ENCODE measurements at places on chromosomes 1 and 21. TPM values are rescaled to one million over a fixed set of nuclear protein-coding genes. Genes with fewer than 3 reads are reported as not detected.
A peak's percentile ranks its signal among the peaks of the same experiment; 100 is the strongest.

The RHBDL2 gene
- 0.69 TPM for total RNA-seq

The PPIAL4G gene
- not detected for total RNA-seq

The LHX8 gene
- not detected for total RNA-seq

The OR2T11 gene
- not detected for total RNA-seq

The SPRR3 gene
- not detected for total RNA-seq

The ATP5PB gene
- total RNA-seq: 234 TPM

The GRIK1 gene
- total RNA-seq: 7.9 TPM

The SGIP1 gene
- 0.58 TPM for total RNA-seq

- no peaks in the 10 kb centered on the region for H3K27me3 ChIP-seq
- no peaks in the 10 kb centered on the region for H3K4me1 ChIP-seq
- no peak for DNase-seq
- H3K4me3 ChIP-seq: no peak overlapping the region
- H3K27ac ChIP-seq: no peak overlapping the region
Measured at GRCh38 chr1:150021191-150021694, 10.7 kb upstream of the OTUD7B start.

DNA sequence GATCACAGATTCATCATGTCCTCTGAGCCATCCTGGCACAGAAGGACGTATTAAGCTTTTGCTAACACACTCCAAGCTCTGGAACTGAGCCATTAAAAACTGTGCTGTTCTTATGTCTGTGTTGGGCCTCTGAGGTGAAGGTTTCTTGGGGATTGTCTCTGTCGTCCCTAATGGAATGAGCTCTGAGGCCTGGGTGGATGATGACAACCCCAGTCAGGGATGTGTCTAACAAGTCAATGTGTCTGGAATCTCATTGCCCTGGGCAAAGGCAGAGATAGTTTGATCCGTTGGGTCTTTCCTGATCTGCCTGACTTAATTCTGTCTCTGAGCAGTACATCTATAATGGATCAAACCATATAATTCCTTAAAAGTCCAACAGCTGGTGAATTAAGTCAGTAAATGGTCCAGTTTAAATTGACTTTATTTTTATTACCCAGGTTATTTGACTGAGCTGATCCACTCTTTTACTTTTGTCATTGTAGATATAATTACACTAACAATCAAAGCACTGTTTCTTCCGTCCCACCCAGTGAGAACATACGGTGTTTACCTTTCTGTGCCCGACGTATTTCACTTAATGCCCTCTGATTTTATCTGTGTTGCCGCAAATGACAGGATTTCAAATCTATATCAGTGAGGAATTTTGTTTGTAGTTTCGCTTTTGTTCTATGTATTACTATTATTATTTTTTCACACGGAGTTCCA, 38.8 kb upstream of the OR2B11 start:
- no peaks in the 10 kb centered on the region for H3K36me3 ChIP-seq
- no peak overlapping the region for H3K4me3 ChIP-seq
- H3K4me1 ChIP-seq: no peaks in the 10 kb centered on the region
- DNase-seq: no peak
- no peak overlapping the region for H3K27ac ChIP-seq

DNA sequence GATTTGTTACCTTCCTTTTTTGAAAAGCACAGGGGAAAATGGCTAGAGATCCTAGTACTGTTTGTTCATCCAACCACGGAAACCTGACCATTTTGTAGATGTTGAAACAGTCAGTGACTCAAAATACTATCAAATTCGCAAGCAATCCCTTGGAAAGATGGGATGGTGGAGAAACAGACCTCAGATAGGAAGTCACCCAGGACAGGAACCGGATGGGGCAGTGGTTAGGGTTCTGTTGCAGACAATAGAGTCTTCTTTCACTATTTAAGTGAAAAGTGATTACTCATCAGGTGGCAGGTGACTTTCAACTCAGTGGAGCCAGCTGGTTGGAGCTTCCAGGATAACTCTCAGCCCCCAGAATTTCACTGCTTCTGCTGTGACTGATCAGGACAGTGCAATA, 17.0 kb downstream of the LHX4 start:
- no peak overlapping the region for H3K4me3 ChIP-seq
- H3K27ac ChIP-seq: no peak overlapping the region

- DNase-seq: no peak
- H3K27me3 ChIP-seq: no peaks in the 10 kb centered on the region
- no peaks in the 10 kb centered on the region for H3K36me3 ChIP-seq
Measured at GRCh38 chr1:10399444-10399941, 629 bp downstream of the PGD start.

- no peaks in the 10 kb centered on the region for H3K4me1 ChIP-seq
- H3K4me3 ChIP-seq: no peak overlapping the region
- H3K27ac ChIP-seq: no peak overlapping the region
- no peaks in the 10 kb centered on the region for H3K27me3 ChIP-seq
Measured at GRCh38 chr1:58064166-58064565, 482.4 kb downstream of the OMA1 start.

DNA sequence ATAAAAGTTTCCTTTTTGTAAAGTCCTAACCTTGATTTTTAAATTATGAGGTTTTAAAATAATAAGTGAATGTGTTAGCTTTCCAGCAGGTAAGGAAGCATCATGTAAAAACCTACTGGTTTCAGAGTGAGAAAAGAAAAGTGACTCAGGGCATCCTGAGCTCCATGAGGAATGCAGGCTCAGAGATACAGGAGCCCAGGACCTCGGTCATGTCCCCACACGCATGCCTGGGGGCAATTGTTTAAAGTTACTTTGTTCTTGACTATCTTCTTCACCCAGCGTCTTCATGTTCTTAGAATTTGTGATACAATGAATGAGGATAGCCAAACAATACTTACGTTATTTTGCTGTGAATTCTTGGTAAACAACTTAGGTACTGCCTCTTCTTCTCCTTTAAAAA, 117.4 kb upstream of the PLPPR5 start:
- no peaks in the 10 kb centered on the region for H3K36me3 ChIP-seq
- no peak overlapping the region for H3K27ac ChIP-seq
- no peak overlapping the region for H3K4me3 ChIP-seq
- H3K27me3 ChIP-seq: no peaks in the 10 kb centered on the region
- DNase-seq: no peak

GRCh38 chr1:118360817-118361216, 175.8 kb upstream of the SPAG17 start:
- no peak for DNase-seq
- no peaks in the 10 kb centered on the region for H3K27me3 ChIP-seq
- H3K4me3 ChIP-seq: no peak overlapping the region
- H3K27ac ChIP-seq: no peak overlapping the region

DNA sequence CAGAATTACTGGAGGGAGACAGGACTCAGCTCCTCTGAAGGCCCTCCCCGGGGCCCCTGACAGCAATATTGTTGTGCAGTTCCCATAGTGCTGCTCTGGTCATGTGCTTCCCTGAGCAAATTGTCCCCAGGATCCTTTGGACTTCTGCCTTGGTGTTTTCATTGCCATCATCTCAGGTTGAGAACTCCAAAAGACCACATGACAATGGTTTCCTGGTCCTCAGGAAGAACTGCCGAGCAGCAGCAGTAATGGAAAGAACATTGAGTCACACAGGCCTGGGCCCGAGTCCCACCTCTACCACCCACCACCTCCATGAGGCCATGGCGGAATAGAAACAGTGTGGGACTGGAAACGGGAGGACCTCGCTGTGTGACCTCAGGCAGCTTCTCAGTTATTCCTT, 6.3 kb upstream of the CTTNBP2NL start:
- no peak overlapping the region for H3K27ac ChIP-seq
- H3K4me1 ChIP-seq: peaks cover 24% of the 10 kb centered on the region
- no peaks in the 10 kb centered on the region for H3K27me3 ChIP-seq
- H3K36me3 ChIP-seq: no peaks in the 10 kb centered on the region
- DNase-seq: no peak
- H3K4me3 ChIP-seq: no peak overlapping the region

- H3K4me1 ChIP-seq: peaks cover 15% of the 10 kb centered on the region
- no peak for DNase-seq
- no peaks in the 10 kb centered on the region for H3K27me3 ChIP-seq
- no peaks in the 10 kb centered on the region for H3K36me3 ChIP-seq
- no peak overlapping the region for H3K27ac ChIP-seq
Measured at GRCh38 chr1:59520194-59520593, 223.3 kb downstream of the FGGY start.

DNA sequence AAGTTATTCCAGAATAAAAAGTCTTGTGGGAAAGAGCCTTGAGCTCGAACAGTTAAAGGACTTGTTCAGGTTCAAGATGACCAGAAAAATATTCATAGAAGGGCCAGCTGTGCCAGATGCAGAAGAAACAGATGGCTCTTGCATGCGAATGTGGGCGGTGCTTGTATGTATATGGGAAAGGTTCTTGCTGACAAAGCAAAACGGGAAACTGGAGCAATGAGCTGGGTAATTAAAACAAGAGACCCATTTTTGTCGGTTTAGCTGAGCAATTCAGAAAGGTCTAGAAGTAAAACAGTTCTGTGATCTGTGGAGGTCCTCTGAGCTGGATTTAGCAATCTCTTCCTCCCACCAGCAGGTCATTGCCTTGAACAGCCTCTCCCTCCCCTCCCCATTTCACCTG, 107.2 kb upstream of the MARK1 start:
- no peak overlapping the region for H3K27ac ChIP-seq
- no peaks in the 10 kb centered on the region for H3K4me1 ChIP-seq
- no peak overlapping the region for H3K4me3 ChIP-seq
- no peaks in the 10 kb centered on the region for H3K27me3 ChIP-seq

- no peak overlapping the region for H3K27ac ChIP-seq
- H3K36me3 ChIP-seq: no peaks in the 10 kb centered on the region
- H3K27me3 ChIP-seq: no peaks in the 10 kb centered on the region
- no peak for DNase-seq
Measured at GRCh38 chr21:46128106-46128932, 27.1 kb downstream of the FTCD start.

- no peaks in the 10 kb centered on the region for H3K36me3 ChIP-seq
- no peaks in the 10 kb centered on the region for H3K27me3 ChIP-seq
- DNase-seq: no peak
- no peaks in the 10 kb centered on the region for H3K4me1 ChIP-seq
Measured at GRCh38 chr1:8926707-8927694, 18.7 kb upstream of the CA6 start.

GRCh38 chr1:25537153-25537831, 6.1 kb upstream of the LDLRAP1 start:
- H3K27me3 ChIP-seq: no peaks in the 10 kb centered on the region
- no peaks in the 10 kb centered on the region for H3K36me3 ChIP-seq
- H3K4me1 ChIP-seq: no peaks in the 10 kb centered on the region
- H3K4me3 ChIP-seq: no peak overlapping the region
- DNase-seq: no peak

DNA sequence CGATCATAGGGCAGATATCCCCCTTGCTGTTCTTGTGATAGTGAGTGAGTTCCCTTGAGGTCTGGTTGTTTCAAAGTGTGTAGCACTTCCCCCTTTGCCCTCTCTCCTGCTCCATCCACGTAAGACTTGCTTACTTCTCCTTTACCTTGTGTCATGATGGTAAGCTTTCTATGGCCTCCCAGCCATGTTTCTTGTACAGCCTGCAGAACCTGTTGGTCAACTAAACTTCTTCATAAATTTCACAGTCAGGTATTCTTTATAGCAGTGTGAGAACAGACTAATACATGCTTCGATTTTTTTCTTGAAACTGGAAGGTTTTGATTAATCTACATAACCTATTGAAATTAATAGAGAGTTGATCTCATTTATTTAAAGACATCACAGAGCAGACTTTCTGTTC, 302.5 kb upstream of the PBX1 start:
- H3K27me3 ChIP-seq: no peaks in the 10 kb centered on the region
- no peak for DNase-seq
- H3K27ac ChIP-seq: no peak overlapping the region

DNA sequence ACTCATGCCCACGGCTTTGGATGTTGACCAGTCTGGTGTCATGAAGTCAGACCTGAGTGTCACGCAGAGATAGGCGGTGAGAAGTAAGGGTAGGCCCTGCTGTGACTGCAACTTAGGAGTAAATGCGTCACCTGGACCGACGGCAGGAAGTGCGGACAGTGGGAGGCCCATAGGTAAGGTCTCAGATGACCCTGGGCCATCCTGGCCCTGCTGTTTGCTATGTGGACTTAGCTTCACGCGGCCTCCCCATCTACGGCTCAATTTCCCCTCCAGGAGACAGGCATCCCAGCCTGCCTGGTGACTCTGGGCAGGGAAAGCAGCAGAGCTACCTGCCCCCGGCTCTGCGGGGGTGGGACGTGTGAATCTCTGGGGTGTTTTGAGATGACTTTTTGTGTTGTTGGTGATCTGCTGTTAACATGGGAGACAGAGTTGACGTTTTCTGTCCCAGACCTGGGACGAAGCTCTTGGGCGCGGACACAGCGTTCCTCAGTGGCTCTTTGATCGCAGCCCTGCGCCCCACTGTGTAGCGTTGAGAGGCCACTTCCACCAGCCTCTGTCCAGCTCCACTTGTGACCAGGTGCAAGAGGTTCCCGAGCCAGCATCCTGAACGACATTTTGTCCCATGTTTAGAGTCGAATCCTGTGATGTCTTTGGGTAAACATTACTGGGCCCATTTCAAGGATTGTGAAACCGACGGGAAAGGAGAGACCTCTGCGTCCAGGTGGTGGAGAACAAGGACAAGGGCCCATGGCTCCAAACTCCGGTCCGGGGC, 39.9 kb downstream of the CRYAA start:
- H3K4me1 ChIP-seq: peaks cover 18% of the 10 kb centered on the region
- H3K36me3 ChIP-seq: no peaks in the 10 kb centered on the region
- no peak overlapping the region for H3K27ac ChIP-seq
- H3K27me3 ChIP-seq: no peaks in the 10 kb centered on the region

DNA sequence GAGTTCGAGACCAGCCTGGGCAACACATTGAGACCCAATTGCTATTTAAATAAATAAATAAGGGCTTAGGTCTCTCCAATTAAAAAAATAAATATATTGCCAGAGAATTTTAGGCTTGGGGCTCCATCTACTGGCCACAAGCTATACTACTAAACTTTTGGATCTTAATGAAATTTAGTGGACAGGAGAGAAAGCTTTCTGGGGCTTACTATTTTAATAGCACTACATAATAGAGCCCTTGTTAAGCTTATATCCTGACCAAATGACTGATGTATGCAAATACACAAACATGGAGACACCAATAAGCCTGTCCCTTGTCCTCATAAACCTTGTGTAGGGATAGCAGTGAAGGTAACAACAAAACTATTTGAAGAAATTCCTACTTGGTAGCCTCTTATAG, 18.4 kb downstream of the CCT3 start:
- H3K36me3 ChIP-seq: no peaks in the 10 kb centered on the region
- peak; percentile 36 for DNase-seq
- H3K4me1 ChIP-seq: no peaks in the 10 kb centered on the region
- H3K27ac ChIP-seq: no peak overlapping the region

All from adrenal gland (tissue), 19 donors.